ENCODE measurements at places on chromosomes 6 and 20.
A peak's percentile ranks its signal among the peaks of the same experiment; 100 is the strongest.

- no peak for DNase-seq
- H3K36me3 ChIP-seq: no peaks in the 10 kb centered on the region
Measured at GRCh38 chr6:161480421-161481155, 206.7 kb upstream of the AGPAT4 start.

DNA sequence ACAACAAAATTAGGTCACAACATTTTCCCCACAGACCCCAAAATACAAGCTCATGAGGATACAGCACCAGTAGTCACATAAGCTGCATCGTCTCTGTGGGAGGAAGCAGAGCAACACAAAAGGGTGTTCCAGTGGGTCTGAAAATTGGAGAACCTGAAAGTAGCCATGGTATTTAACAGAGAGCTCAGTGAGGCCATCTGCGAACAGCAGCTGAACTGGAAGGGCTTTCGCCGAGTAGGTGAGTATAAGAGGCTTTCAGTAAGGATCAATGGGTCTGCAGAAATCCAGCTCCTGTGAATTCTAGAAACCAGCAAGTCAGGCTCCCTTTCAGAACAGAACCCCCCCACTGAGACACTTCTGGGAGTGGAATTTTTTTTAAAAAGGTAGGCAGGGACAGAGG lies 120.0 kb upstream of the RREB1 start:
- no peaks in the 10 kb centered on the region for H3K27me3 ChIP-seq
- no peak overlapping the region for H3K4me3 ChIP-seq
- no peak for DNase-seq
- H3K27ac ChIP-seq: no peak overlapping the region

GRCh38 chr20:16018881-16019280 lies 554.4 kb downstream of the KIF16B start:
- no peaks in the 10 kb centered on the region for H3K4me1 ChIP-seq
- no peaks in the 10 kb centered on the region for H3K36me3 ChIP-seq
- DNase-seq: no peak
- no peaks in the 10 kb centered on the region for H3K27me3 ChIP-seq

DNA sequence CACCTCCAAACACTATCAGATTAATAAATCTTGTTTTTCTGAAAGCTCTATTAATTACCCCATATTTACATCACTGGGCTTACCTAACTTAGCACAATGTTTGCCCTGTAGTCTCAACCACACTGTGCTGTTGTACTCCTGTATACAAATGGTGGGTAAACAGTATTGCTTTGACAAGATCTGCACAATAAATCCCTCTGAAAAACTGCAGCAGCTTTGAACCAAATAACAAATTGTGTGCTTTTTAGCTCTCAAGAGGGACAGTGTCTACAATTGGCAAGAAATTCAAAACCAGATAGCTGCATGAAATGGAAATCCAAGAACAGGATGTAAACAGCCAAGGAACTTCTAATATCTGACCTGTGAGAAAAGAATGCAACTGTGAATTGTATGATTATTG lies 10.4 kb downstream of the KIF6 start:
- H3K4me3 ChIP-seq: no peak overlapping the region
- no peaks in the 10 kb centered on the region for H3K36me3 ChIP-seq
- no peaks in the 10 kb centered on the region for H3K4me1 ChIP-seq
- H3K27ac ChIP-seq: no peak overlapping the region

DNA sequence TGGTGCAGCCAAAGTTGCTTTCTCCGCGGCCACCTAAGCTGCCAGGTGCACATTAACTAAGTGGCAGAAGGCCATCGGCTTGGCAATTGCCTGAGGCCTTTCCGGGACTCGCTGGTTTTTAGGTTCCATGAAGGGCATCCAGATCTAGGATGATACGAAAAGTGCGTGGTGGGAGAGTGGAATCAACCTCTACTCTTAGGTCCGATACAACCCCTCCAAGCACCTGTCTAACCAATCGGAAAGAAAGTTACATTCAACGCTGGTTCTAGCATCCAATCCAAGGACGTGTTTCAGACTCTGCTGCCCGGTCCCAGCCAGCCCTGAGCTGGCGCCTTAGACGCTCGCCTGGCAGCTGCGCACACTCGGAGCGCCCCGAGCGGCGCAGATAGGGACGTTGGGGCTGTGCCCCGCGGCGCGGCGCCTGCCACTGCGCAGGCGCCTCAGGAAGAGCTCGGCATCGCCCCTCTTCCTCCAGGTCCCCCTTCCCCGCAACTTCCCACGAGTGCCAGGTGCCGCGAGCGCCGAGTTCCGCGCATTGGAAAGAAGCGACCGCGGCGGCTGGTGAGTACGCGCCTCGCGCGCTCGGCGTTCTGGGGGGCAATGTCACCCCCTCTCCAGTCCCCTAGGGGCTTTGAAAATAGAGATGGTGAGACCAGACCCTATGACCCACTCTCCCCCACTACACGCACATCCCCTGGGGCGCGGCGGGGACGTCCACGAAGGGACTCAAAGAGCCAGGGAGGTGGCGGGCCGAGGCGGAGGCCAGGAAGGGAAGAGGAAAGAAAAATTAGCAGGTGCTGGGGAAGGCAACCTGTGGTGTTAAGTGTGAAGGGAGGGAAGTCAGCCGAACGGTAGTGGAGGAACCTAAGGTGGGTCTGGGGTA lies at the start of gene ENPP4:
Gene ENPP4, plus strand, starts transcription at position 361 of the 883 bp plus-strand sequence. CDS start 9,595 bp downstream, outside the sequence.
- H3K4me1 ChIP-seq: peaks cover 8% of the 10 kb centered on the region
- H3K27me3 ChIP-seq: no peaks in the 10 kb centered on the region
- H3K36me3 ChIP-seq: no peaks in the 10 kb centered on the region
- peak within 1 kb of the TSS; percentile 71 for H3K27ac ChIP-seq
- DNase-seq: peak; percentile 52

DNA sequence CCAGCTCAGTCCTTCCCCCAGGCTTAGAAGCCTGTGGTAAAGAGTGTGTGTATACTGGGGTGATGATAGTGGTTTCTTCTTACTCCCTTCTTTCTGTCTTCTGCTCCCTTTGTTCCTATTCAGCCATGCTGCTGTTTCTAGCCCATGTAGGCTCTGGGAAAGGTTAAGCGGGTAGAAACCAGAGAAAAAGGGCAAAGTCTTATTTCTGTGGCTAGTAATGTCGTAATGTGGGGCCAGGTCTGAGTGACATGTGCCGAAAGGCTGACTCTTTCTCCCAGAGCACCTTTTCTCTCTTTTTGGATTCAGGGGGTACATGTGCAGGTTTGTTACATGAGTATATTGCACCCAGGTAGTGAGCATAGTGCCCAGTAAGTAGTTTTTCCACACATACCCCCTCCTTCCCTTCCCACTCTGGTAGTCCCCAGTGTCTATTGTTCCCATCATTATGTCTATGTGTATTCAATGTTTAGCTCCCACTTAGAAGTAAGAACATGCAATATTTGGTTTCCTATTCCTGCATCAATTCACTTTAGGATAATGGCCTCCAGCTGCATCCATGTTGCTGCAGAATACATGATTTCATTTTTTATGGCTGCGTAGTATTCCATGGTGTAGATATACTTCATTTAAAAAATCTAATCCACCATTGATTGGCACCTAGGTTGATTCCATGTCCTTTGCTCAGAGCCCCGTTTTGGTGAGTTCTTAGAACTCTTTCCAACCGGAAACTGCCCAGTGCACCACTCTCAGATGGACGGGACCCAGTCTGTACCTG lies 74.3 kb downstream of the EFHC1 start:
- H3K4me3 ChIP-seq: no peak overlapping the region
- no peaks in the 10 kb centered on the region for H3K27me3 ChIP-seq
- DNase-seq: no peak
- no peak overlapping the region for H3K27ac ChIP-seq
- H3K36me3 ChIP-seq: no peaks in the 10 kb centered on the region

DNA sequence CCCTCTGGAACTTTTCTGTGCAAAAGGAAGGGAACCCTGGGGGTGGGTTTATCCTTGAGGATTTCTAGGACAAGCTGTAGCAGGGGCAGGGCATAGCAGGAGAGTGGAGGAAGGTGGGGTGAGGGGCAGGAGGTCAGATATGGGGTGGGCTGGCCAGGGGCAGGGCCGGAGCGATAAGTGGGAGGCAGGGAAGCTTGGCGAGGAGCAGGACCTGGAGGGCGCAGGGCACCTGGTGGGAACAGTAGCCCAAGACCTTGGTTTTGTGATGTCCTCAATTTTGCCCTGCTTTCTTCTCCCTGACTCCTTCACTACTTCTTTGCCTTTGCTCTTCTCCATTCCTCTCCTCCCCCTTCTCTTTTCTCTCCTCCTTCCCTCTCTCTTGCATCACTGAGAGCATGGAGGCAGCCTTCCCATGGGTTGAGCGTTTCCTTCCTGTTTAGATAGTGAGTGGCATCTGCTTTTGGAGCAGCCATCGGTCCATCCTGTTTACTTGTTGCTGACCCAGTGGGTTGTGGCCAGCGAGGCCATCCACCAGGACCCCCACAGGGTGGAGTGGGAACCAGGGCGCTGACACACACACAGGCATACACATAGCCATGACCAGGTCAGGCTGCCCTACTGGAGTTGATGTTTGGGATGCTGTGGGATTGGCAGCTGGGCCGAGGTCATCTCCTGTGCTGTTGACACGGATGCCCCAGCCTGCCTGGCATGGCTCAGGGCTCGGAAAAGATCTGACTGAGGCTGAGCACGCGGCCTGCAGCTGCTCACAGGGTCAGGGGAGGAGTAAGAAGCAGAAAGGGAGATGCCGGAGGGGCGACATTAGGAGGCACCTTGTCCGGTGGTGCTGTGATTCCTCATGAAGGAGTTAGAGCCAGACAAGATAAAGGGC lies 121.0 kb upstream of the RNF24 start:
- H3K4me3 ChIP-seq: no peak overlapping the region
- no peaks in the 10 kb centered on the region for H3K4me1 ChIP-seq

All from thoracic aorta (tissue), 2 donors.